Putamen (tissue), 1 donor: ENCODE measurements at places on chromosomes 5 and 9.

DNA sequence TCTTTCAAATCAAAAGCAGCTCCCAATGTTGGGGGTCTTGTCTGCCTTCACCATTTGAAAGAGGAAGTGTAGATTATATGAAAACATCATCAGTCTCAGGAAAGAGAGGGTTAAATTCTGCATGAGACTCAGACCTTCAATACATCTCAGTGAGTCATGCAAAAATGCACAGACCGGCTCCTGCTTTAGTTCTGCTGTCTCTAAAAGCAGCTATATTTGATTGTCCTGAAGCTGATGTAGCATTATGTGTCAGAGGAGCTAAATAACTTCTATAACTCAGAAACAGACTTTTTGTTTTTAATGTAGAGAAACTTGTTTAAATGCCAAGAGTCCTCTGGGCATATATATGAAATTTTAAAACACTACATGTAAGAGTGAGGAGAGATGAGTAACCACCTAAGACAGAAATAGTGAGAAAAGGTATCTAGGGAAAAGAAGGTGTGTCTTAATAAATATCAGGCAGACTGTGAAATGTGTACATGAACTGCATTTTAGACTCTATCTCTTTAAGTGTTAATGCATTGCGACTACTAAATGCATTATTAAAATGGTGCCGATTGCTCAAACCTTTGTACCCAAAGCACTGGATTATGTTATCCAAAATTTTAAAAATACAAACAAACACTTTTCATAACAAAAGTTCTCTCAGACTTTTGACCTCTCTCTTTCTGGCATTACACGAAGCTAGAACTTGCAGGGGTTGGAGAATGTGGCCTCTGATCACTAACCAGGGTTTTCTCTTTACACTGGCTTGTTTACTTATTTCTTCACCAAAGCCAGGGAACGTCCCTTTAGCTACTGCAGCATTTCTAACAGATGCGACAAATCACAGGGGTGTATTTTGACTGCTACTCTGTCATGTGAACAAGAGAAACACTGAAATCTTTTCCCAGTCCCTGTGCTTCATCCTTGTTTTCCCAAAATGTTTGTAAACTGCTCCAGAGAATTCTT lies 302.3 kb downstream of the ARL15 start:
- no peak for DNase-seq

- no peak for DNase-seq
Measured at GRCh38 chr9:95857896-95858295, 17.6 kb upstream of the ERCC6L2 start.

DNA sequence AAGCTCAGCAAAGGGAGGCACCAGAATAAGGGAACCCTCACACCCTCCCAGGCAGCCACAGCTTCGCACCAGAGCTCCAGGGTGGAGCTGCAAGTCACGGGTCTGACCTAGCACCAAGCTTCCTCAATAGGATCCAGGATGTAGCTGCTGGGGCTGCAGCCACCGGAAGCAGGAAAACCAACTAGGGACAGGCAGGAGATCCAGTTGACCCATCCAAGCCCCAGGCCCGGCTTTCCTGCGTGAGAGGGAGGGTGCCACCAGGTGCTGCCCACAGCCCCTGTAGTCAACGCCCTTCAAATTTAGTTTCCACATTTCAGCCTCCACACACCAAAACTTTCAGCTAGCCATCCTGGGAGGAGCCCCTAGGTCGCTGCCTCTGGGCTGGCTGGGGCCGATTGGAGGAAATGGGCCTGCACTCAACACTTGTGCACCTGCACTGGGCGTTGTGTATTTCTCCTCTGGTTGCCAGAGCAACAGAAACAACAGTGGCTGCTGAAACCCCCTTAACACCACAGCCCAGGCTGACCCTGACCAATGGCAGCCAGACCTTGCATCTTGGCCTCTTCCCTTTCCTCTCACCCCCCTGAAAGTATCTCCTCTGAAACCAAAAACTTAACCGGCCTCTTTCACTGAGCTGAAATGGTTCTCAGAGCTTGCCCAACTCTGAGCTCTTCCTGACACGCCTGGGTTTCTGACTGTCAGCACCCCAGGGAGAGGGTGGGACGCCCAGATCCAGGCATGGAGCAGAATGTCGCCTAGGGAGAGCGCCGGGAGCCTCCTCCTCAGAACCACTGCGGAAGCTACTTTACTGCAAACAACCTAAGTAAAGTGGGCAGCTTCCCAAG lies 226.5 kb upstream of the MAP3K1 start:
- DNase-seq, result no peak

- no peak for DNase-seq
Measured at GRCh38 chr9:125356032-125356431, 94.4 kb downstream of the GAPVD1 start.

GRCh38 chr5:98772415-98773213 lies 849 bp upstream of the RGMB start:
- peak; percentile 80 for DNase-seq

- no peak for DNase-seq
Measured at GRCh38 chr9:115690786-115691496, 462.6 kb upstream of the PAPPA start.

- no peak for DNase-seq
Measured at GRCh38 chr5:167582283-167582682, 709.2 kb upstream of the WWC1 start.
